Caco-2 (cell line): ENCODE measurements at places on chromosomes 6 and 20.
A peak's percentile ranks its signal among the peaks of the same experiment; 100 is the strongest.

DNA sequence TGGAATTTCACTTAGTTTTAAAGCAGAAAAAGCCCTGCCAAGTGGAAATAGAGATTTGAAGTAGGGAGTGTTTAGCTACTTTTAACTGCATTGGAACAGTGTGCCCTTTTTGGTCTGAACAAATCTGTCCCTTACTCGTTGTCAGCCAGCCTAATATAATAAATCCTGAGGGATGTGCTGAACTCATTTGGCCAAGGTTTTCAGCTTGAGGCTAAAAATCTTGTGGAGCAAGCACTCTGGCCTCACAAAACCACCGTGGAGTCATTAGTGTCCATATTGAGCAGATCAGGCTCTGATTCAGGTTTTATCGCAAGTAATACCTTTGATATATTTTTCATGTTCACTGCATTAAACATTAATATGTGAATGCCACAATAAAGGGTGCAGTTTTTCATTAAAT lies 383.5 kb downstream of the FRK start:
- no peak for DNase-seq

- peak; percentile 83 for DNase-seq
Observed at GRCh38 chr20:56628015-56628872, 862 bp upstream of the TFAP2C start.

GRCh38 chr6:126753606-126754005 lies 364.9 kb upstream of the RSPO3 start:
- DNase-seq, result no peak

- DNase-seq, result no peak
Observed at GRCh38 chr20:51926670-51927305, 124.5 kb upstream of the SALL4 start.

DNA sequence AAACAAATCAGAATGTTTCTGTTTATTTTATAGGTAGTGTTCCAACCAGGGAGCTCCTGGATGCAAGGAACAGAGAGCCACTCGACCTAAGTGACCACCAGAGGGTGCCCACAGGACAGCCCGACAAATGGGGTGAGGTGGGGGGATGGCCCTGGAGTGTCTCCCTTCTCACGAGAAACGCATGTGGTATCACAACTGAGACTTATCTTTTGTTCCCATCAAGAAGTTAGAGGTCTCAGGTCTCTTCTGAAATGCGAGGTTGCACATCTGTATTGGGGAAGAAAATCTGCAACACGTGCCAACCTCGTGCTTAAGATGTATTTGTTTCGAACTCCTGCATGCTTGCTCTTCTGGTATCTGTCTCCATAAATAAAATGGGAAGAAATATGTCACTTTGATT lies 104.0 kb downstream of the ISM1 start:
- DNase-seq, result peak; percentile 74

- peak; percentile 14 for DNase-seq
Observed at GRCh38 chr6:116633685-116634084, 17.4 kb downstream of the RSPH4A start.

DNA sequence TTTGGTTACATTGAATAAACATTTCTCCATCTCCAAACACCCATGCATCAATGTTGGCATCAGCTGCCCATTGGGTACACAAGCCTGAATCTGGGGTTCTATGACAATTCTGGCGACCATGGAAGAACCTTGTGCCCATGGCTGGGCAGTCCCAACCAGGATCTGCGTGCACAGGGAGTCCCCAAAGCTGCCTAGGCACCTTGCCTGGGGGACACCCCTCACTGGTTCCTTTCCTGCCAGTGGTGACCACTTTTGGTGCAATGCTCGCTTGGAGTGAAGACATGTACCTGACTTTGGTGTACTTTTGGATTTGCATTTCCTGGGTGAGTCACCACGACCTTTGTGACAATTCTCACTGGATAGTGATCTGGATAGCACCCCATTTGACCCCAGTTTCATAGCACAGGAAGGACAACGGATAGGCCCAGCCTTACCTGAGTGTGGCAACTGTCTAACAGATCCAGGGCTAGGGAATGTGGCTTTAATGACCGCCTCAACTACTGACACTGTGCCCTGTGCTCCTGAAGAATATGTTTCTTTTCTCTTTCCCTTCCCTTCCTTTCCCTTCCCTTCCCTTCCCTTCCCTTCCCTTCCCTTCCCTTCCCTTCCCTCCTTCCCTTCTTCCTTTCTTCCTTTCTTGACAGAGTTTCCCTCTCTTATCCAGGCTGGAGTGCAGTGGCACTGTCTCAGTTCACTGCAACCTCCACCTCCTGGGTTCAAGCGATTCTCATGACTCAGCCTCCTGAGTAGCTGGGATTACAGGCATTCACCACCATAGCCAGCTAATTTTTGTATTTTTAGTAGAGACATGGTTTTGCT lies 7.1 kb downstream of the SPINT3 start:
- DNase-seq, result no peak

DNA sequence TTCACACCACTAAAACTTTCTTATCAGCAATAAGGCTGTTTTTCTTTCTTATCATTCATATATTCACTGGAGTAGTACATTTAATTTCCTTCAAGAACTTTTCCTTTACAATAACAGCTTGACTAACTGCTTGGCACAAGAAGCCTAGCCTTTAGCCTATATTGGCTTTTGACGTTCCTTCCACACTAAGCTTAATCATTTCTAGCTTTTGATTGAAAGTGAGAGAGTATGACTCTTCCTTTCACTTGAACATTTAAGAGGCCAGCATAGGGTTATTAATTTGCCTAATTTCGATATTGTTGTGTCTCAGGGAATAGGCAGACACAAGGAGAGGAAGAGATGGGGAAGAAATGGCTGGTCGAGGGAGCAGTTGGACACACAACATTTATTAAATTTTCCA lies 23.6 kb downstream of the THEMIS start:
- no peak for DNase-seq

DNA sequence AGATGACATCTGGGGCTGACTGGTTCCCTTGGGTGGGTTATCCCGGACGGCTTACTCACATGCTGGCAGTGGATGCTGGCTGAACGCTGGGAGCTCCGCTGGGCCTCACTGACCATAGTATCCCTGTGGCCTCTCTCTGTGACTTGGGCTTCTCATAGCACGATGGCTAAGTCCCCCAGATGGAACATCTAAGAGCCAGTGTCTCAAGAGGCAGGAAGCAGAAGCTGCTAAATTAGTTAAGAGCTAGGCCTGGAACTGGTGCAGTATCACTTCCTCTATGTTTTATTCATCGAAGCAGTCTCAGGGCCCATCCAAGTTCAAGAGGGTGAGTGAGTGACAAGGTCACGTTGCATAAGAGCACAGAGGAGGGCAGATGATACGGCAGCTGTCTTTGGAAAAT lies 116.5 kb upstream of the LAMP5 start:
- DNase-seq, result no peak

DNA sequence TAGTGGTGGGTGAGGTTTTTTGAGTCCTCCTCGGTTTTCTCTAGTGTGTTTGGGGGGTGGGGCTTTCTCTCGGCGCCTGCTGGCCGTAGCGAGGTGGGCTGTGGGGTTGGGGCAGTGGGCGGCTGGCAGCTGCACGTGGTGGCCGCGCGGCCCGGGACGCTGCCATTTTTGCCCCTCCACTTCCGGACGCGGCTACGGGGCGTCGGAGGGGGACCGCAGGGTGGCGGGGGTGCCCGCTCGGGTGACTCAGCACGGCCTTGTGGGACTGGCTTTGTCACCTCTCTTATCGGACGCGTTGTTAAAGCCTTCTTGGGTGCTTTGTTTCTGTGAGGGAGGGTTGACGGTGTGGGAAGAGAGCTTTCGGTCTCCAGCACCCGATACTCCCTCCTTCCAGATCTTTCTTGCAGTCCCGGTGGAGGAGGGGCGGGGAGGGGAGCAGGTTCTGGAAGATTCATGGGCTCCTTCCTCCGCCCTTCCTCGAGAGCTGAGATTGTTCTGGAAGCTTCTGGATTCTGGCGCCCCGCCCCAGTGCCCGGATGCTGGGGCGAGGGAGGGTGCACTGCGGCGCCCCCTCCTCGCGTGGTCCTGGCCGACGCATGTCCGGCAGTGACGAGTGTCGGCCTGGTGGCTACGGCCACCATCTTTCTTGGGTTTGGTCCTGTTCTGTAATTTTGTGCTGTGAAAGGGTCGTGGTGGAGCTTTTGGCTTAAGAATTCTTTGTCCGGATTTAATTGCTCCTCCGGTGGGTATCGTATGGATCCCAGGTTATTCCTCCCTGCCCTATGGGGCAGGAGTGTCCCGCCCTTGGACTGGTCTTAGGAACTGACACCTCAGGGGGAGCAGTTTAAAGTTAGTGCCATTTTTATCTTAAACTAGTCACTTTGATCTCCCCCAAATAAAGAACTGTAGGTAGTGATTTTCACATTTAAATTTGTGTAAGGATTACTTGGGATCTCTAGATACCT lies 719 bp downstream of the HSP90AB1 start:
- DNase-seq, result peak; percentile 72

- no peak for DNase-seq
Observed at GRCh38 chr6:139850512-139850911, 476.1 kb upstream of the CITED2 start.

GRCh38 chr6:16404456-16404855 lies 166.1 kb downstream of the GMPR start:
- no peak for DNase-seq

DNA sequence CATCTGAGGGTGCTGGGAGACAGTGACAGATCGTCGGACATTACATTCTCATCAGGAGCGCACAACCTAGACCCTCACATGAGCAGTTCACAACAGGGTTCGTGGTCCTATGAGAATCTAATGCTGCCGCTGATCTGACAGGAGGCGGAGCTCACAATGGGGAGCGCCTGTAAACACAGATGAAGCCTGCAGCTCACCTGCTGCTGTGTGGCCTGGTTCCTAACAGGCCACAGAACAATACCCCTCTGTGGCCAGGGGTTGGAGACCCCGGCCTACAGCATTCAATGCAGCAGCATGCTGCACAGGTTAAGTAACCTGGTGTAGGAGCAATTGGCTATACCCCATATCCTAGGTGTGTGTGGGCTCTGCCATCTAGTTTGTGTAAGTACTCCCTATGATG lies 19.5 kb downstream of the ANKRD60 start:
- DNase-seq, result no peak

GRCh38 chr6:37536491-37537190 lies 36.9 kb upstream of the CCDC167 start:
- no peak for DNase-seq

DNA sequence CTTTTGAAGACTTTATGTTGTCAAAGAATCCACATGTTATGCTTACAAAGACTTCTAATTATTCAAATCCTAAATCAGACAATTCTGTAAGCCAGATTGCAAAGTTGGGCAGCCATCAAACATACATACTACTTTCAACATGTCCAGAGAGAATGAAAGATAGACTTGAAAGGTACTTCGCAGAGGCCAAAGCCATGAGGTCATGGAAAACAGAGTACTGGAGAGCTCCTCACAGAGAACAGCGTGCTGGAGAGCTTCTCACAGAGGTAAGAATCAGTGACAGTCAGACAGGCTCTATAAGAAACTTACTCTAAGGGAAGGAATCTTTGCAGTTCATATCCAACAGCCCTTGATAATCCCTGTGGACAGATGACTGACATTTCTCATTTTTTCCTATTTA lies 400.2 kb downstream of the GJA1 start:
- DNase-seq, result no peak

- DNase-seq, result no peak
Observed at GRCh38 chr6:167153521-167153959, 4.2 kb downstream of the GPR31 start.

- DNase-seq, result no peak
Observed at GRCh38 chr6:33205191-33206026, 954 bp downstream of the HSD17B8 start.

DNA sequence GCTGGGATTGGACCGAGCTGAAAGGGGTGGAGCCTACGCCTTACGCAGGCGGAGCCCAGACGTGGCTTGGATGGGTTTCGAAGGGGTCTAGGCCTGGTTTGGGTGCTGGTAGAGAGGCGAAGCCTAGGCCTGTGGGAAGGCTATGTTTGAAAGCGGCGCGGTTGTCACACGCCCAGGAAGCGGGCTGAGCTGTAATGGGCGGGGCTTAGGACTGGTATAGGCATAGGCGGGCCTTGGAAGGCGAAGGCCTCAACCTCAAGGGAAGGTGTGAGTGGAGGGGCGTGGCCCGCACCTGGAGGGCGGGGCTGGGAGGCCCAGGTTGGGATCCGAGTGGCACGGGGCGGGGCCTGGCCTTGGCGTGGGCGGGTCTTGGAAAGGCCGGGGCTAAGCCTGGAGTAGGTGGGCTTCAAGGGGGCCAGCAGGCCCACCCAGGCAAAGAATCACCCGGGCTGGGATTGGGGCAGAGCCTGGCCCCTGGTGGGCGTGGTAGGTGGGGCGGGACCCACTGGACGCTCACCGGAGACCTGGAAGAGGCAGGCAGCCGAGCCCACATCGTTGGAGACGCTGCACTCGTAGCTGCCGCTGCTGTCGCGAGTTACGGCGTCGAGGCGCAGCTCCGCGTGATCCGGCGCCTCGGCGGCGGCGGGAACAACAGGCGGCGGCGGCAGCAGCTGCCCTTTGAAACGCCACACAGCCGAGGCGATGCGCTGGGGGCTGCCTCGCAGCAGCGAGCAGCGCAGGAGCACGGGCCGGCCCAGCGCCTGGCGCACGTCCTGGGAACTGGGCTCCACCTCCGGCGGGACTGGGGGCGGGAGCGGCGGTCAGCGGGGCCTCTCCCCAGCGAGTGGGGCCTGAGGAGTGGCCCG lies 49.0 kb downstream of the MDGA1 start:
- DNase-seq, result no peak

DNA sequence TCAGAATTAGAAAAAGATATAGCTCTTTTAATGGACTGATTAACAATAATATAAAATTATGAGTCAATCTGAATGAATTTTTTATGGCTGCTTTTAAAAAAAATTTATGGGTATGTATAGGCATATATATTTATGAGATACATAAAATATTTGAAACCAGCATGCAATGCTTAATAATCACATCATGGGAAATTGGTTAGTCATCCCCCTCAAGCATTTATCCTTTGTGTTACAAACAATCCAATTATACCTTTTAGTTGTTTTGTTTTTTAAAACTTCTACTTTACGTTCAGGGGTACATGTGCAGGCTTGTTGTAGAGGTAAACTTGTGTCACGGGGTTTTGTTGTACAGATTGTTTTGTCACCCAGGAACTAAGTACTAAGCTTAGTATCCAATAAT lies 63.4 kb upstream of the HMGCLL1 start:
- no peak for DNase-seq

DNA sequence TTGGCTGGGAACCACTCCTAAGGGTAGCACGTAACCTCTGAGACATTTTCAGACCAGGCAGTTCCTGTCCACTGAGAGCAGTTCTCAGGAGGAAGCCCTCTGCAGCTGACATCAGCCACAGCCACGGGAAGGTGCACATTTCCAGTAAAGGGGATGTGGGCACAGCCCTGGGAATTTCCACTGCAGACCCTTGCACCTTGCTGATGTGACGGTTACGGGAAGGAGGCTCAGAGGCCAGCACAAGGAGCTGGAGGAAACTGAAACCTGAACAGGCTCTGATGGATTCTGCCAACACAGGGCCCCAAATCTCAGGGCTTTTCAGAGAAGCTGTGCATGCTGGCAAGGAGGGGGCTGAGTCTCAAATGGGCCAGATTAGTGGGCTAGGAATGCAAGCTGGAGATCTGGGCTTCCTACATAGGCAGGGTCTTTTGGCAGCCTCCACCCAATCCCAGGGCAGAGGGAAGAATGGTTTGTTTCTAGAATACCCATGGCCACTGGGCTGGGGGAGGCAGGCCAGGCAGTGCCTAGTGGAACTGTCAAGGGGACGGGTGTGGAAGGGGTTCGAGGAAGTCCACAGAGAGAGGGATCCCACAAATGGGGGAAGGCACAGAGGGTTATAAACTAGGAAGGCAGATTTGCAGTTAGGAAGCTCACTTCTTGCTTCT lies 14.2 kb downstream of the EBF4 start:
- DNase-seq, result no peak
